ENCODE measurements at places on chromosomes 4 and X.

DNA sequence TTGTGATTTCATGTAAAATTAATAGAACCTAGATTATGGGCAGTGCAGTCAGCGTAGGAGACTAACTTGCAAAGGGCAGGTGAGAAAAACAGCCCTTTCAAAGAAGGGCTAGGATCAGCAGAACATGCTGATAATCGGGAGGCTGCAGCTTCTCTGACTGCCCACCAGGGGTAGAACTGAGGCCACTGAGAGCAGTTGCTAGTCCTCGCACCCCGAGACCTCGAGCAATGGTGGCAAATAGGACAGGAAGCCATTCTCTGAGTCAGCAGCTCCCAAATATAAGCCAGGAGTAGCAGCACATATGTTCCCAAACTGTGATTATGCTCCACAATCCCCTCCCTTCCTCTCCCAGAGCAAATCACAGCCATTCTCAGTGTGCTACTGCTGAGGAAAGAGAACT, 186.5 kb downstream of the MSL3 start:
- DNase-seq: no peak

DNA sequence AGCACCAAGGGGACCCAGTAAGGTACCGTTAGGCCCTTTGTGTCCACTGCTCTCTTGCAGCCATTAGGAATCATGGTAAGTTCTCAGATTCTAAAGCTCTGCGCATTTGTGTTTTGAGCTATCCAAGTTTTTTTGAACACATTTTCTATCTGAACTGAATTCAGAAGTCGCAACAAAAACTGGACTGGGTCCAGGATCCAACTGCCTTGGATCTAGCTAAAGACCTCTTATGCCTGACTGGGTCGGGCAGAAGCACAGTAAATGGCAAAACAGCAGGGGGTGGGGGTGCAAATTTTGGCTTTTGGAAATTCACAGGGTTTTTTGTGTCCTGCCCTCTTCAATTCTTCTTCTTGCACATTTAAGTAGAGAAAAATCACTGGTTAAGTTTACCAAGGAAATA, 30.0 kb downstream of the RCHY1 start:
- no peak for DNase-seq

- DNase-seq: no peak
Observed at GRCh38 chr4:171924746-171925376, 111.7 kb downstream of the GALNTL6 start.

DNA sequence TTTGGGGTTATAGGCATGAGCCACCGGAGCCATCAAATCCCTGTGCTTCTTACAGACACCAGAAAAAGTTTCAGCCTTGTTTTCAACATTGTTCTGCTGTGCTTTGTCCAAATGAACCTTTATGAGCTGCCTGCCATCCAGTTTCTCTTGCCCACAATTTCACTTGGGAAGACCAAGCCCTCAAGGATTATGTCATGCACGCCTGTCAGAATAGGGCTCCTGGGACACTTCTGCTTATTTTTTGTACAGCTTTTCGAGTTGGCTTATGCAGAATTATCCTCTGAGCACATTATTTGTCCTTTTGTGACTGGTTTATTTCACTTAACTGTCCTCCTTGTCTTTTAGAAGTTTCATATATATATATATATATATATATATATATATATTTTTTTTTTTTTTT, 16.2 kb downstream of the UBE2K start:
- no peak for DNase-seq

GRCh38 chr4:8589823-8590545, 2.6 kb upstream of the CPZ start:
- no peak for DNase-seq

GRCh38 chrX:97200454-97200853, 316.7 kb downstream of the RPA4 start:
- DNase-seq: no peak

DNA sequence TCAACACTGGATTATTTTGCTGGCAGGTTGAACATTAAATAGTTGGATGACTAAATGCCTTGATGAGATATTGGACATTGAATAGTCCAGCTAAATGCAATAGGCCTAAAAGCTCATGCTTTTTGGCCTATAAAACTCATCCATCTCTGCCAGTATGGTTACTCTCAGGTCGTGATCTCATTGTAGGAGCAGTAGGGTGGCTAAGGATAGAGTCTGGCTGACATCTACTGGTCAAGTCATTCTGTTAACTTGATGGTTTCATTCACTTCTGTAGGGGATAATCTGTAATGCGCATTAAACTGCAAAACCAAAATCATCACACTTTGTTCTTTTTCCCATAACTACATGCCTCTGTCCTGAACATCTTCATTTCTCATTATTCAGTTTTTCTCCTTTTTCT, 227.0 kb downstream of the DKK2 start:
- no peak for DNase-seq

- no peak for DNase-seq
Observed at GRCh38 chr4:158968961-158969360, 133.9 kb upstream of the RAPGEF2 start.

DNA sequence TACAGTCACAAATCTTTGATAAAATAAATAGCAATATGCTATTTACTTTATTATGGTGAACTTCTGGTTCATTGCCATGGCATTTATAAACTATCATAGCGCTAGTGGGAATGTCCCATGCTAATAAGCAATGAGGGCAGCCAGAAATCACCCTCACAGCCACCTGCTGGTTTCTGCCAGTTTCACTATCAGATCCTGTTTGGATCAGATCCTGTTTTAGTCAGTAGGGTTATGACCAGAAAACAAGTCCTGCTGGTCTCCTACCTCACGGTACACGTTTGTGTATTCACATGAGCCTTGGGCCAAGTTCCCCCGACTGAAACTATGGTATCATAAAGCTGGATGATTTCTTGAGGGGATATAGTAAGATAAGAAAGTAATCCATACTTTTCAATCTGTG, 17.7 kb downstream of the FOXR2 start:
- DNase-seq: no peak

DNA sequence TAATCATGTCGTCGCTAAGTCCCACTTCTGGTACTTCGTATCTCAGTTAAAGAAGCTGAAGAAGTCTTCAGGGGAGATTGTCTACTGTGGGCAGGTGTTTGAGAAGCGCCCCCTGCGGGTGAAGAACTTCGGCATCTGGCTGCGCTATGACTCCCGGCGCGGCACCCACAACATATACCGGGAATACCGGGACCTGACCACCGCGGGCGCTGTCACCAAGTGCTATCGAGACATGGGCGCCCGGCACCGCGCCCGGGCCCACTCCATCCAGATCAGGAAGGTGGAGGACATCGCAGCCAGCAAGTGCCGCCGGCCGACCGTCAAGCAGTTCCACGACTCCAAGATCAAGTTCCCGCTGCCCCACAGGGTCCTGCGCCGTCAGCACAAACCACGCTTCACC, 11.3 kb downstream of the PNCK start:
- no peak for DNase-seq
